ENCODE measurements at places on chromosomes 13 and 19. TPM values are rescaled to one million over a fixed set of nuclear protein-coding genes. Genes with fewer than 3 reads are reported as not detected.
A peak's percentile ranks its signal among the peaks of the same experiment; 100 is the strongest.

GRCh38 chr13:24638096-24638495 is 42.1 kb upstream of the ATP12A start:
- no peak for DNase-seq
- no peak overlapping the region for H3K27ac ChIP-seq
- H3K36me3 ChIP-seq: no peaks in the 10 kb centered on the region
- no peaks in the 10 kb centered on the region for H3K4me1 ChIP-seq

- no peak for DNase-seq
- H3K4me3 ChIP-seq: no peak overlapping the region
- no peaks in the 10 kb centered on the region for H3K4me1 ChIP-seq
- no peaks in the 10 kb centered on the region for H3K27me3 ChIP-seq
- H3K36me3 ChIP-seq: no peaks in the 10 kb centered on the region
Measured at GRCh38 chr19:34556488-34556887, 74.9 kb downstream of the WTIP start.

GRCh38 chr13:99351772-99352171 is 44.6 kb upstream of the GPR183 start:
- H3K4me1 ChIP-seq: peaks cover 14% of the 10 kb centered on the region
- no peak overlapping the region for H3K27ac ChIP-seq
- peaks cover 7% of the 10 kb centered on the region for H3K36me3 ChIP-seq

Gene CBARP
- total RNA-seq: 1.0 TPM

DNA sequence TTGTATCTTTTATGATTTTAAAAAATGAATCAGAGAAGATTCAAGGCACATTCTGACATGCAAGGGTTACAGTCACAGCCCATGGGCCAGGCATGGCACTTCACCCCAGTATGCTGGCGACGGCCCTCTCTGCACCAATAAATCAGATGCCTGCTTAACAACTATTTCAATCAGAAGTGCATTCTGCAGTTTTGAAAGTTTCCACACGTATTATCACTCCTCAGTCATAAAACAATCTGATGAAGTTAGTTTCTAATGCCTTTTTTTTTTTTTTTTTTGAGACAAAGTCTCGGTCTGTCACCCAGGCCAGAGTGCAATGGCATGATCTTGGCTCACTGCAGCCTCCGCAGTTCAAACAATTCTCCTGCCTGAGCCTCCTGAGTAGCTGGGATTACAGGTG is 28.3 kb upstream of the FFAR2 start:
- no peak overlapping the region for H3K4me3 ChIP-seq
- no peak overlapping the region for H3K27ac ChIP-seq

GRCh38 chr19:36040495-36040894 is 7.8 kb upstream of the CLIP3 start:
- no peaks in the 10 kb centered on the region for H3K27me3 ChIP-seq
- no peak overlapping the region for H3K27ac ChIP-seq
- peaks cover under 1% of the 10 kb centered on the region for H3K36me3 ChIP-seq
- no peak overlapping the region for H3K4me3 ChIP-seq

GRCh38 chr19:57075801-57076492 is 43.8 kb upstream of the USP29 start:
- peaks cover 3% of the 10 kb centered on the region for H3K27me3 ChIP-seq
- no peak overlapping the region for H3K27ac ChIP-seq
- no peak for DNase-seq
- no peaks in the 10 kb centered on the region for H3K36me3 ChIP-seq
- H3K4me1 ChIP-seq: no peaks in the 10 kb centered on the region

DNA sequence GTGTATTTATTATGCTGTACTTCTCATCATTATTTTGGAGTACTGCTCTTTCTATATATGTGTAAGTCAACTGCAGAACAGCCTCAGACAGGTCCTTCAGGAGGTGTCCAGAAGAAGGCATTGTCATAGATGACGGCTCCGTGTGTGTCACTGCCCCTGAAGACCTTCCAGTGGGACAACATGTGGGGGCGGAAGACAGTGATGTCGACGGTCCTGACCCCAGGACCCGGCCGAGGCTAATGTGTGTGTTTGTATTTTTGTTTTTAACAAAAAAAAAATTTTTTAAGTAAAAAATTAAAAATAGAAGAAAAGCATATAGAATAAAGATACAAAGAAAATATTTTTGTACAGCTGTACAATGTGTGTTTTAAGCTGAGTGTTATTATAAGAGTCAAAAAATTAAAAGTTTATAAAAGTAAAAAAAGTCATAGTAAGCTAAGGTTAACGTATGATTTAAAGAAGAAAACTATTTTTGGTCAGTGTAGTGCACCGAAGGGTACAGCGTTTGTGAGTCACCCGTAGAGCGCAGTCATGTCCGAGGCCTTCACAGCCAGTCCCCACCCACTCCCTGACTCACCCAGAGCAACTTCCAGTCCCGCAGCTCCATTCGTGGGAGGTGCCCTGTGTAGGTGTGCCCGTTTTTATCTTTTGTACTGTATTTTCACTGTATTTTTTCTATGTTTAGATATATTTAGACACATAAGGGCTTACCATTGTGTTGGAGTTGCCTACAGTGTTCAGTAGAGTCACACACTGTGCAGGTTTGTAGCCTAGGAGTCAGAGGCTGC is 42.2 kb upstream of the SPACA7 start:
- no peak for DNase-seq
- no peak overlapping the region for H3K27ac ChIP-seq
- no peaks in the 10 kb centered on the region for H3K36me3 ChIP-seq
- H3K27me3 ChIP-seq: peaks cover 48% of the 10 kb centered on the region
- no peaks in the 10 kb centered on the region for H3K4me1 ChIP-seq

DNA sequence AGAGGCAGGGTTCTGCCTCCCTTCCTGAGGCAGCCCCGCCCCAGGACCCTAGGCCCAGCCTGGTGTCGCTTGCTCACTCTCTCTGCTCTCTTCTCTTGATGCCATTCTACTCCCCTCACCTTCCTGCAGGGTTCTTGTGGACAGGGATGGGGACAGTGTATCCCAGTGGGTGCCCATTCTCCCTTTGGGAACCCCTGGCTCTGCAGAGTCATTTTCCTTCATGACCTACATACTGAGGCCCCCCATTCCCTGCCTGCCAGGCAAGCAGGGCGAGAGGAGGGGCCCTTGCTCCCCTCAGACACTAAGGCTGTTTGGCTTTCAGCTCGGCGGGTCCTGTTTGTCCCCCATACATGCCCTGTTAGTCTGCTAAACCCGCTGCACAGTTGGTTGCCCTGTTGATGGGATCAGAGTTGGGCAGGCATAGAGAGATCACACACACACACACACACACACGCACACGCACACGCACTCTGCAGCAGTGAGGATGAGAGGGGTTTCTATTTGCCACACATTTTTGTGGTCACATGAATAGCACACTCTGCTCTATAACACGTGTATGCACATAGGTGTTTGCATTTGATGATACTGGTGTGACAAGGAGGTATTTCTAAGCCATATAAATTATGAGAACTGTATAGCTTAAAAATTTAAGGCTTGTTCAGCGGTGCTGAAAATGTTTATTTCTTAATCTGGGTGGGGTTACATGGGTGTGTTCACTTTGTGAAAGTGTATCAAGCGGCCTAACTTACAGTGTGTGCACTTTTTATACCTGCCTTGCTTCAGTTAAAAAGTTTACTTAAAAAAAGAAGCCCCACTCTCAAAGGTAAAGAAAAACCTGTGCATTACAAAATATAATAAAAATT is 20.3 kb downstream of the NFIX start:
- no peak overlapping the region for H3K4me3 ChIP-seq
- H3K27ac ChIP-seq: peak overlapping the region; percentile 91
- peaks cover 2% of the 10 kb centered on the region for H3K27me3 ChIP-seq
- H3K4me1 ChIP-seq: peaks cover 65% of the 10 kb centered on the region
- H3K36me3 ChIP-seq: no peaks in the 10 kb centered on the region

DNA sequence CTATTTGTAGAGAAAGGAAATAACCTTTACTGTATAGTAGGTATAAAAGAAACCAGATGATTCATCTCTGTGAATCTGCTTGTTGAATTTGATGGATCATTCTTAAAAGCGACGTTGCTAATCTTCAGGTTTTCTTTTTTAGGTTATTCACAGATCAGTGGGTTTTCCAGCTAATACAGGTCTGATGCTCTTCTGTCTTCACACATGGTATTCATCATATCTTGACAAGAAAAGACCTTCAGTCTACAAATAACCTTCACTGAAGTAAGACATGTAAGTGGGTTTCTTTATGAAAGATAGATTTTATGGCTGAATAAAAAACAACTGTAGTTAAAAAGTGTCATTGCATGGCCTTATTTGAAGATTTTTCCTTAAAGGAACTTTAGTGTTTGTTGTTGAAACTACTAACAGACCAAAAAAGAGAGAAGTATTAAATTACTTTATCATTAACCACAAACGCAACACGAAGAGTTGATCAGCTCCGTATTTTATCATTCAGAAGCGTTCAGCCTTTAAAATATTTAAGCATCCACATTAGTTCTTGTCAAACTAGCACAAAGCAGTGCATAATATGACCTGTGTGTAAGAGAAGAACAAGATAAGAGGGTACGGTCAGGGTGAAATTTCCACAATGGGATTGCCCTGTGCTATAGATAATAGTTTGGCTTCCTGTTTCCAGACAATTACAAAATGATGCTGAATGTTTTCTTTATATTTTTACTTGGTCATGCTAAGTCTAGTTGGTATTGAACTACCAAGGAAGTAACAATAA is 299.5 kb downstream of the MZT1 start:
- no peaks in the 10 kb centered on the region for H3K36me3 ChIP-seq
- no peak for DNase-seq
- H3K4me1 ChIP-seq: no peaks in the 10 kb centered on the region

DNA sequence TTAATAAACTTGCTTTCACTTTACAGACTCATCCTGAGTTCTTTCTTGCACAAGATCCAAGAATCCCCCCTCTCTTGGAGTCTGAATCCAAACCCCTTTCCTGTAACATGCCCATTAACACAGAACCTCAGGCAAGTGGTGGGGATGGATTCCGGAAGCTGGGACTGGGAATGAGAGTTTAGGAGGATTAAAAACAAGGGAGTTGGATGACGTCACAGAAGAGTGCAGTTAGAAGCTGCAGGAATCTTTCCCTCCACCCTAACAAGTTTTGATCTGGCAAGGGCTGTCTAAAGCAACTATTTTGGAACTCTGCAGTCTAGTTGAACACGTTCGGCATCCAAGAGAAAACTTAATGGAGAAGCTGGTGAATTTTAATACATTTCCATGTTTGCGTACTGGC is 48.2 kb upstream of the PEPD start:
- peaks cover 4% of the 10 kb centered on the region for H3K27me3 ChIP-seq
- H3K4me1 ChIP-seq: no peaks in the 10 kb centered on the region
- no peak overlapping the region for H3K4me3 ChIP-seq
- no peak for DNase-seq

- H3K36me3 ChIP-seq: no peaks in the 10 kb centered on the region
- DNase-seq: no peak
- H3K27me3 ChIP-seq: no peaks in the 10 kb centered on the region
- H3K4me3 ChIP-seq: no peak overlapping the region
Measured at GRCh38 chr19:46753420-46754155, 7.3 kb upstream of the STRN4 start.

- no peaks in the 10 kb centered on the region for H3K27me3 ChIP-seq
- DNase-seq: no peak
- H3K27ac ChIP-seq: no peak overlapping the region
- no peak overlapping the region for H3K4me3 ChIP-seq
- H3K4me1 ChIP-seq: peaks cover 4% of the 10 kb centered on the region
Measured at GRCh38 chr13:28408235-28408848, 86.6 kb downstream of the FLT1 start.

- no peaks in the 10 kb centered on the region for H3K27me3 ChIP-seq
- DNase-seq: no peak
- no peaks in the 10 kb centered on the region for H3K4me1 ChIP-seq
- H3K4me3 ChIP-seq: no peak overlapping the region
- peaks cover 99% of the 10 kb centered on the region for H3K36me3 ChIP-seq
- H3K27ac ChIP-seq: no peak overlapping the region
Measured at GRCh38 chr19:17172624-17173345, 42.4 kb upstream of the USE1 start.

Gene ACER1
- total RNA-seq: not detected

DNA sequence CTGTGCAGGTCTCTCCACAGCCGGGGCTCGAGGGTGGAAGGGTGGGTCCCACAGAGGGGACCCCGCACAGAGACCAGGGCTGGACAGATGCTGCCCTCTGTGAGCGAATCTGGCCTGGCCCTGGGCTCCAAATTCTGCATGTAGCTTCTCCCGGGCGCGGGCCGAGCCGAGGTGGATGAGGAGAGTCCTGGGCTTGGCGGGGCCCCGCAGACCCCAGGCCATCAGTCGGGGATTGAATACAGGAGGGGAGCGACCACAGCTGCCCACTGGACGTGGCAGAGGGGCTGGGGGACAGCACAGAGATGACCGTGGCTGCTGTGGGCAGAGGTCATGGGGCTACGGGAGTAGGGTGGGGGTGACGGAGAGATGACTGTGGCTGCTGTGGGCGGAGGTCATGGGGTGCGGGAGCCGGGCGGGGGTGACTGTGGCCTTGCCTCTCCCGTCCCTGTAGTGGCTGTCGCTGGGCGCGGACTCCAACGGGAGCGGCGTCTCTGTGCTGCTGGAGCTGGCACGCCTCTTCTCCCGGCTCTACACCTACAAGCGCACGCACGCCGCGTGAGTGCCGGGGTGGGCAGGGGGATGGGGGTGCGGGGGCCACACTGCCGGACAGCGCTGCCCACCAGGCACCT is 15.5 kb downstream of the NCLN start:
- no peaks in the 10 kb centered on the region for H3K4me1 ChIP-seq
- H3K27ac ChIP-seq: no peak overlapping the region
- H3K4me3 ChIP-seq: no peak overlapping the region
- DNase-seq: no peak
- peaks cover 28% of the 10 kb centered on the region for H3K36me3 ChIP-seq
- no peaks in the 10 kb centered on the region for H3K27me3 ChIP-seq

Gene CCDC169
- 0.55 TPM for total RNA-seq

Gene CGB5
- total RNA-seq: not detected

- H3K27me3 ChIP-seq: no peaks in the 10 kb centered on the region
- H3K36me3 ChIP-seq: no peaks in the 10 kb centered on the region
- H3K4me3 ChIP-seq: no peak overlapping the region
- H3K4me1 ChIP-seq: peaks cover 7% of the 10 kb centered on the region
Measured at GRCh38 chr19:8054169-8054568, 1.6 kb downstream of the CCL25 start.

DNA sequence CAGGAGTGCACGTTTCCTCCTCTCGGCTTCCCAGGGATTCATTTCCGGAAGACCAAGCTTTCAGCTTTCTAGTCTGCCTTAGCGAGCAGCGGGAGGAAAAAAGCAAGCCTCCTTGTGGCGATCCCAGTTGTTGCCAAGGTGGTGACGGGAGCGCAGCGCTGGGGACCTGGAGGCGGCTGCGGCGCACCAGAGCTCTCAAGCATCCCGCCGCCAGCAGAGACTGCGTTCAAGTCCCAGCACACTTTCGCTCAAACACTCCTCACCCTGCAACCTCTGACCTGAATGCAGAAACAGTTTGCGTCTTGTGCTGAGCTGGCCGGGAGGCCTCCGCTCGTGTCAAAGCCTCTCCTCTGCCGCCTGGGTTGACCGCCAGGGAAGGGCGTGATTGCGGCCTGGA is 4.9 kb downstream of the GSX1 start:
- no peak overlapping the region for H3K27ac ChIP-seq
- no peaks in the 10 kb centered on the region for H3K36me3 ChIP-seq
- H3K4me3 ChIP-seq: no peak overlapping the region
- H3K27me3 ChIP-seq: peaks cover 83% of the 10 kb centered on the region

Gene MBD3L3
- total RNA-seq: not detected
